ENCODE measurements at places on chromosomes 12 and 14. TPM values are rescaled to one million over a fixed set of nuclear protein-coding genes. Genes with fewer than 3 reads are reported as not detected.
A peak's percentile ranks its signal among the peaks of the same experiment; 100 is the strongest.

DNA sequence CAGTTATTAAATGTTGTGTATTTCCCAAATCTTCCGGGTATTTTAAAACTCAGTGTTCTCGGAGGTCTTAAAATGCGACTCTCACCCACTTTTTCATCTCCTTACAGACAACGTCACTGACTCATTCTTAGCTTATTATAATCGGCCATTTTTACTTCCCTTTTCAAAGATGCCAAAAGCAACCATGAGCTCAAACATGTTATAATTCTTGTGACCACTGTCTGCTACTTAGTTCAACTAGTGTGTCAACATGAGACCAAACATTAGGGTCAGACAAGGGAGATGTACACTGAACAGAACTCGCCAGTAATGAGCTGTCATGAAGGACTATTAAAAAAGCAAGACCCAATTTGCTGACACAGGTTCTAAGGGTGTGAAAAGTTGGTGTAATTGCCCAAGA is 4.2 kb upstream of the GRIP1 start:
- no peak for DNase-seq

DNA sequence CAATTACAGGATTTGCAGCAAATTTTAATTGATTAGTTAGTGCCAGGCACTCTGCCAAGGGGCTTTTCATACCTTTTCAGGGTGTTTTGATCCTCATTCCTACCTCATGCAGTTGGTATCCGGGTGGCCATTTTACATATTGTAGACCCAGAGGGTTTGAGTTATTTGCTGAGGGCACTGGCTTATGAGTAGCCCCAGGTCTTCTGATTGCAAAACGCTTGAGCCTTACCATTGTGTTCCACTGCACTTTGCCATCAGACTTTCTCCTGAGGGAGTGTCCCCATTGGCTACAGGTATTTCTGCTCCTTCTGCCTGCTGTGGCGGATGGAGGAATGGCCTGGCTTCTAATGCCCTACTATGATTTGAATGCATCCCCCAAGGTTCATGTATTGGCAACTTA is 257.8 kb upstream of the CRY1 start:
- no peak for DNase-seq

DNA sequence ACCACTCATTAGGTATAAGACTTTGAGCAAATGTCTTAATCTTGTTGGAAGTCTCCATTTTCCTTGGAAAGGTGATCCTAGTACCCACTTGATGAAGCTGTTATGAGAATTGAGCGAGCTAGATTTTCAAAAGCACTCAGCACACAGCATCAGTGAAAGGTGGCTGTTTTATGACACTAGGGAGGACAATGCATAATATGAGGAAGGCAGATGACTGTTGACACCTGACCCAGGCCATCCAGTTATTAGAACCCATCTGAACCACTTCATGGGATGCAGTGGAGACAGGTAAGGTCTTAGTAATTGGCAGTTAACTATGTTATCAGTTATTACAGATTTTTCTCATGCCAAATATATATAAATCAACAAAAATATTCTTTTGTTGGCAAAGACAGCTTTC is 369.9 kb upstream of the PDE3A start:
- DNase-seq: no peak

DNA sequence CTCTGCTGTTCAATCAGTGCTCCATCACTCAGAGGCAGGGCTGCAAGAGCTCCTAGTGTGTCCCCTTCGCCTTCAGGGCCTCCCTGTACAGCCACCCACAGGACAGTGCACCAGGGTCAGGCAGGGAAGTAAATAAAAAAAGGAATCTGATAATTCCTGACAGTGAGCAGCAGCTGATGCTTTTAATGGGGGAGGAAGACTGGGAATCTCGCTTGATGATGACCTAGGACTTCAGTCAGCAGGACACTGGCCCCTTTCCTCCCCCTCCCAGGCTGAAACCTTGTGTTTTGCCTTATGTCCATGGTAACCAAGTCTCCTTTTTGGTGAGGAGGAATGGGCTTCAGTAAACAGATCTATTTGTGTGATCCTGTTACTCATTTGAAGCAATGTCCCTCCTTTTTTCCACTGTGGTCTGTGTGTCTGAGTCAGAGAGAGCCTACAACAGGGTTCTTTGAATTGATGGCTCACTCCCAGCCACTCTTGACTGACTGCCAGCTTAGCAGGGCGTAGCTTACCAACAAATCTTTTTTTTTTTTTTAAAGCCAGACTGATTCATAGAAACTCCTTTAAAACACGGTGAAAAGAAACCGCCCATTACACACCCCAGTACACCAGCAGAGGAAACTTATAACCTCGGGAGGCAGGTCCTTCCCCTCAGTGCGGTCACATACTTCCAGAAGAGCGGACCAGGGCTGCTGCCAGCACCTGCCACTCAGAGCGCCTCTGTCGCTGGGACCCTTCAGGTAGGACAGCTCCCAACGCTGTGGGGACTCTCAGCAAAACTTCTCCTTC is at the start of gene EMP1:
Gene EMP1 (plus strand): TSS at position 597 of the 792 bp plus-strand sequence. CDS start 14,785 bp downstream, outside the sequence.
- DNase-seq: peak; percentile 57

The TMPO gene
- 49.3 TPM for polyA plus RNA-seq

The GARIN6 gene
- not detected for polyA plus RNA-seq
